Hippocampal formation (tissue), 2 donors: ENCODE measurements at places on chromosomes 2 and 18.

DNA sequence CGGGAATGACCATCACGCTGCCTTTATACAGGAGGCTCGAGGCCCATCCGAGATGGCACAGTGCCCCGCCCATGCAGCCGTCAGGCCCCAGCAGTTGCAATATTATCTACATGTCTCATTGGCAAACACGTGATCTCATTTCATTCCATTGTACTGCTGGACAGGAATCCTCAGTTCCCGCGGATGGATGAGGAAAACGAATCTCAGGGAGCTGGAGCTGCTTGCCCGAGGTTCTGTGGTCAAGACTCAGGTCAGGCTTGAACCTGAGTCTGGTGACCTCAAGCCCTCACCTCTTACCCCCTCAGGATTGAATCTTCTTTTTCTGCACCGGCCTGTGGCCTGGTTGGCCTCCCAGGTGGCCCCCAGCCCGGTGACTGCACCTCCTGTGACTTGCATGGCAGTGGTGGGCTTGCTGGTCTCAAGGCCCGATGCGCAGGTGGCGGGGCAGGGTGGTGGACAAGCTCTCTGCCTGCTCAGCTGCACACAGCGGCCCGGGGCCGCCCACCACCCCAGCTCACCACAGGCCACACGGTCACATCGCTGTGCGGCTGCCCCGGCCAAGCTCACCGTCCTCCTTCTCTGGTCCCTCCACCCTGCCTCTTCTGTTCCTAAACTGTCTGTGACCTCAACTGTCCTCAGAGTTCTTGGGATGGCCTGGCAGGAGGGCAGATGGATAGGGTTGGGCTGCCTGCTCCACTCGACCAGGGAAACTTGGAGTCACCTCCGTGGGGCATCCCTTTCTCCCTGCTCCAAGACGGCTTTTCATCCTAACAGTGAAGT, 52.0 kb upstream of the HS6ST1 start:
- DNase-seq, result no peak

DNA sequence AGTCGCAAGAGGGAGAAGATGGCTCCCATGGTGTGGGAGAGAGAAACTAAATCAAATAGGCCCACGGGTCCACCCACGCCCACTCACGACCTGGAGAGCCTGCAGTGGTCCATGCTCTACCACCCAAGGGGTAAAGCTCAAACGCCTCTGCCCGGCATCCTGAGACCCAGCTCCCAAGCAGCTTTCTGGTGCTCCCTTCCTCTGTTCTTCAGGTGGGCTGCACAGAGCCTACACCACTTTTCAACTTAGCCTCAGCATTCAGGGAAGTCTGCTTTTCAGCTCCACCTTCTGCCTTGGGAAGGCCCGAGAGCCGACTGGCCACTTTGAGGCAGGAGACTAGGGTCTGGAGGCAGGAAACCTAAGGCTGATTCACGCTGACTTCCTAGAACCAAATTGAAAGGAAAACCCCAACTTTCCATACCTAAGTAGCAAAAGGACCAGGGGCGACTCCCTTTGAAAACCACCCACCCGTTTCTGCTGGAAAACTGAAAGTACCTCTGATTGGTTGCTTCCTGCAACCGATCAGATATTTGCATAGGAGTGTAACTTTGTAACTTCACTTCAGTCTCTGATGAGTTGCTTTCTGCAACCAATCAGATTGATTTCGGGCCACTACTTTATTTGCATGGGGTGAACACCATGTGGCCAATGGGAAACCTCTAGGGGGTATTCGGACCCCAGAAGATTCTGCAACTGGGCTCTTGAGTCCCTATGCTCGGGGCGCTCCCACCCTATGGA, 26.8 kb upstream of the SPATA3 start:
- no peak for DNase-seq

GRCh38 chr2:219386532-219387280, 1.0 kb downstream of the DNPEP start:
- no peak for DNase-seq

- DNase-seq, result no peak
These were observed 6.2 kb upstream of the DNAJB2 start for GRCh38 chr2:219272995-219273394.

GRCh38 chr2:231519975-231520555, 10.2 kb downstream of the NMUR1 start:
- DNase-seq, result no peak

DNA sequence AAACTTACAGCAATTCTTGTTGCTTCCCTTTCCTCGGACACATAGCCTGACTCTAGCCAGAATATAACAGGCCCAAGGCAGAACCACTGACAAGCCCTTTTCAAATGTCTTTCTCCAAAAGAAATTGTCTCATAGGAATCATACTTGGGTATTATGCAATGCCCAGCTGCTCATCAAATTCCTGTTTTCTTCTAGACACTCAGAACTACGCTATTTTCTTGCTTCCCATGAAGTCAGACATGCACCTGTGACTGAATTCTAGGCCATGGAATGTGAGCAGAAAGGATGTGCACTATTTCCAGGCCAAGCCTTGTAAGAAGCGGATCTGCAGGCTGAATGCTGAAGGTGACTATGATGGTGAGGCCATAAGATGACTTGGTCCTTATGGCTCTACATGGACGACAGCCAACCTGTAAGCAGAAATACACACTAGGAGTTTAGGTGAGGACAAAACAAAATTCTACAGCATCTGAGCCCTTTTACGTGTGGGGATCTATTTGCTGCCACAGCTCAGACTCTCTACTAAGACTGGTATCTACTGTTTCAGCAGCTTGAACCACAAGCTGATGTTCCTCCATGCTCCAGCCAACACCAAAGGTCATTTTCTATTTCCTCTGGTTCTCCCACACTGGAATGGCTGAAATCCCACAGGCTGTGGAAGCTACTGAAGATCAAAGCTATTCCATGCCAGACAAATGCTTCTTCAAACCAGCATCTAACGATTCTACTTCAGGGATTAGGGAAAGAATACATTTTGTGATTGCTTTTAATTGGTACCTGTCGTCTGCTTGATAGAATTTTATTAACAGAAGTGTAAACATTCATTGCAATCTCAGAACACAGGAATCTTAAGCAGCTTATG, 378.7 kb downstream of the RBM43 start:
- no peak for DNase-seq

DNA sequence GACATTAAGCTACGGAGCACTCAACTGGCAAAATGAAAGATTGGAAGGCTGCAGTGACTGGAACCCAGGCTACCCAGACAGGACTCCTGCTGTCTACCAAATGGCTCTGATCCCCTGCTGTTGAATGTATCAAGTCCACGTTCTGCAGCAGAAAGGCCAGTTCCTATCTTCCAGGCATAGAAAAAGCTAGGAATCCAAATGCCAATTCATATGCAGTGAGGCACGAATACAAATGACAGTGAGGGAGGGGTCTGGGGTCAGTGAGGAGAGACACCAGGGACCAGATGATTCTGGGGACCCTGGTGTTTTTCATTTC, 5.3 kb downstream of the NRP2 start:
- DNase-seq, result no peak

- DNase-seq, result no peak
These were observed 51.1 kb downstream of the RTN4 start for GRCh38 chr2:54999182-54999581.

DNA sequence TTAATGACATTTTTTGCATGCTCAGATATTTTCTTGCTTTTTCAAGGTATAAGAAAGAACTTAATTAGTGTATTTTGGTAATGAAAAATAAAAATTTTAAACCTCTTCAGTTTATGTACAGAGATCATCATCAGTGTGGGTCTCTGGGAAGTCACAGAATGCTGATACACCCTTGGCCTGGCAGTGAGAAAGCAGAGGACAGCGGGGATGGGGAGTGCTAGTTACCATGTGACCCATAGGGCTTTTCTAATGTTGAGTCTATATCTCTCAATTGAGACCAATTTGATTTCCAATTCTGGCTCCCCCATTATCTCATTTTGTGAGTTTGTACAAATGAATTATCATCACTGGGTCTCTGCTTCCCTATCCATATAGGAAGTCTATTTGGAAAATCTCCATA, 305.7 kb downstream of the CYRIA start:
- no peak for DNase-seq

- DNase-seq, result no peak
These were observed 1390.5 kb upstream of the ZEB2 start for GRCh38 chr2:145910416-145910815.

- no peak for DNase-seq
These were observed 12.6 kb downstream of the PPP1R1C start for GRCh38 chr2:181998041-181998835.

DNA sequence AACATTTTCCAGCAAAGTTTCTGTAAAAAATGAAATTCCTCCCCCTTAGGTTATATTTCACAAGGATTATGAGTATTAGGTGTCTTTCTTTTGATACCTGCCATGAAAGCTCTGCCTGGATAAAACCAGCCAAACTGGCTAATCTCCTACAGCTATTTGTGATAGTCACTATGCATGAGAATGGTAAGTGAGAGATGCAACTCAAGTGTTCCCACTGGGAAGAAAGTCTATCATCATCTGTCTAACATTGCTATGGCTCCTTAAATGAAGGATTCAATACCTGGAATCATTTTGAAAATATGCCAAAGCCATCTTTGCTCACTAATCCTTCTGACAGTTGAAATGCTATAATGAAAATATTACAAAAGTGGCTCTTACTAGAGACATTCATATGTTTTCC, 339.9 kb upstream of the LRRTM4 start:
- no peak for DNase-seq

DNA sequence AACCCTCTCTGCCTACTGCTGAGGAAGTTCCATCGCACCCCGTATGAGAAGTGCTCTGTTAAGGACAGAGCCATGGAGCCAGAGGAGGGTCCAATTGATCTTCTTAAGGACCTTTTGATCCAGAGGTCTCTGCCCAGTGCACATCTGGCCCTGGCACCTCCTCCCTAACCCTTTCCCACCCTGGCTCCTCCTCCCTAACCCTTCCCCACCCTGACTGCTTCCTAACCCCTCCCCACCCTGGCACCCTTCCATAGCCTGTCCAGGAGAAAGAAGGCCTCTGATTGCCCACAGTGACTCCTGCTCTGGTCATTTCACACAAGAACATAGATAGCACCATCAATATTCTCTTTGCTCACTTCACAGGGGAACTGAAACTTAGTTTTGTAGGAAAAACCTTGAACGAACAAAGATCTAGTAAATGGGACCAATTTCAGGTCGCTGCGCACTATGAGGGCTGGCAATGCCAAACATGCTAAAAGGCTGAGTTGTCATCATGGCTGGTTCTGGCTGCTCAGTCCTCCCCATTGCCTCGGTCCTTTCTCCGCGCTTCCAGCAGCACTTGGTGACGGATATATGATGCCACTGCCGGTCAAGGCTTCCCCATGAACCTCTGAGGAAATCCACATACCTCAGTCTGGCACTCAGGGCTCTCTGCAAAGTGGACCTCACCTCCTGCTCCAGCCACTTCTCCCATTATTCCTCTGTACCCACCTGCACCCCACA, 49.2 kb downstream of the PKDCC start:
- no peak for DNase-seq

DNA sequence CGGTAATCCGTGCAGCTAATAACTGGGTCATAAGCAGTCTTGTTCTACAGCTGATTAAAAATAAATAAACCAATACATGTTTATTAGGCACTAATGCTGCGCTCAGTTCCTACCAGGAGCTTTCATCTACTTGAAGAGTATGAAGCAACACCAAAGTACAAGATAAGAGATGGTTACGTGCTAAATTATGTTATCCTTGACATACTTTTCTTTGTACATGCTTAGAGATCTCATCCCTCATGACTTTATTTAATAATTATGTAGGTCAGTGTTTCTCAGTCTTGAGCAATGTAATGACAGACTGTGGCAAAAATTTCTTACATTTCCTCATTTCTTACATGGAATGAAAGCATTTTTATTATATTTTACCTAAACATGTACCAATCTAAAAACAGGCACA, 54.6 kb upstream of the COBLL1 start:
- DNase-seq, result no peak

- DNase-seq, result no peak
These were observed 41.6 kb upstream of the RALBP1 start for GRCh38 chr18:9433671-9434121.

- DNase-seq, result no peak
These were observed 125.8 kb upstream of the TNP1 start for GRCh38 chr2:216985658-216986141.

- DNase-seq, result no peak
These were observed 41.5 kb upstream of the CAB39 start for GRCh38 chr2:230671117-230671516.

DNA sequence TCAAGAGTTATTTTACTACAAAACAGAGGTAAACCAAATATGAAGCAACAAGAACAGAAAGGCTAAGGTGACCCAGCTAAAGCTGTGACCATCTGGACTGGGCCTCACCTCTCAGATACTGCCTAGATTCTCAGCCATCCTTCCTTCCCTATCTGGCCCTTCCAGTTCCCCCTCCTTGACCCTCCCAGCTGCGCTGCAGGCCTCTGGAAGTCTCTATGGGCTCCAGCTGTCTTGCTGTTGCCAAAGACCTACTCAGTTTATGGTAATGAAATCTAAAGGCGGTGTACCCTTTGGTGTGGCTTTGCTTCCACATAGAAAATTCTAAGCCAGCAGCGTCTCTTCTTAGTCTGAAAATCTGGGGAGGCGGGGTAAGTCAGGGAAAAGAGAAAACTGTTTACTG, 55.7 kb downstream of the ARHGEF33 start:
- DNase-seq, result no peak

GRCh38 chr2:180775711-180776110, 204.7 kb upstream of the UBE2E3 start:
- DNase-seq, result no peak

- no peak for DNase-seq
These were observed 2.3 kb downstream of the TMEM177 start for GRCh38 chr2:119681203-119681867.

DNA sequence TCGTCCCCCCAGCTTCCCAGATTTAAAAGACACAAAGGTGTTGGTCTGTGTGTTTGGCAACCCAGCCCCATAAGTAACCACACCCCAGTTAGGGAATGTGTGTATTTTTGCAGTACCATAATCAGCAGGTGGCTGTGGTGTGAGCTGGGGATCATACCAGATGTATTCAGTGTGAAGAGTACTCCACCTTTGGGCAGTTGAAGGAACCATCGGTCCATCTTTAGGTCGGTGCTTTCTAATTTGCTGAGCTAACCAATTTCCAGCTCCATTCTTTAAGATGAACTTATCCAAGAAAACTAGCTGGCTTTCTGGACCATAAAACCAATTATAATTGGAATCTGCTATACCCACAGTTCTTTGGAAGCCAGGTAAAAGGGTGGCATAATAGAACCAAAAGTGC, 3.2 kb downstream of the DSEL start:
- no peak for DNase-seq

DNA sequence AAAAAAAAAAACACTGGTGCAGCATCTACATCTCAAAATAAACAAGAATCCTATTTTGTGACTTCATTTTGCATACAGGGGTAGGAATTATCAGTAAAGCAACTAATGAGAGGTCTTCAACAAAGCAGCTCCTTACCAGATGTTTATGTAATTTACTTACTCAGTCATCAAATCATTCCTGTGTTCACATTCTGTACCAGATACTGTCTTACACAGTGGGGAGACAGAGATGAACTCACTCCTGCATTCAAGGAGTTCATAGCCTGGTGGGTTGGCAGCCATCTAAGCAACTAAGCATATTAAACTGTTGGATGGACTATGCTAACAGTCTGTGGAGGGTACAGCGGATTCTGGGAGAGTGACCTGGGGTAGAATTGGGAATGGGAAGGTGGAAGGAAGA, 169.0 kb downstream of the OSR1 start:
- no peak for DNase-seq
